Neural cell (in vitro differentiated cells): ENCODE measurements at places on chromosomes 12 and 14. TPM values are rescaled to one million over a fixed set of nuclear protein-coding genes. Genes with fewer than 3 reads are reported as not detected.

Gene MDM1
- 35.5 and 37.0 TPM in 2 replicates for polyA plus RNA-seq

Gene IL31
- polyA plus RNA-seq: not detected in 2 replicates

Gene TAS2R50
- polyA plus RNA-seq: 2.4 TPM in 1 of 2 replicates, not detected in the other

Gene TBX3
- polyA plus RNA-seq: not detected in 2 replicates

Gene KRT78
- not detected in 2 replicates for polyA plus RNA-seq

Gene STON2
- polyA plus RNA-seq: 11.3 and 15.2 TPM in 2 replicates

Gene STAB2
- not detected in 2 replicates for polyA plus RNA-seq
